ENCODE measurements at places on chromosomes 16 and 17.

DNA sequence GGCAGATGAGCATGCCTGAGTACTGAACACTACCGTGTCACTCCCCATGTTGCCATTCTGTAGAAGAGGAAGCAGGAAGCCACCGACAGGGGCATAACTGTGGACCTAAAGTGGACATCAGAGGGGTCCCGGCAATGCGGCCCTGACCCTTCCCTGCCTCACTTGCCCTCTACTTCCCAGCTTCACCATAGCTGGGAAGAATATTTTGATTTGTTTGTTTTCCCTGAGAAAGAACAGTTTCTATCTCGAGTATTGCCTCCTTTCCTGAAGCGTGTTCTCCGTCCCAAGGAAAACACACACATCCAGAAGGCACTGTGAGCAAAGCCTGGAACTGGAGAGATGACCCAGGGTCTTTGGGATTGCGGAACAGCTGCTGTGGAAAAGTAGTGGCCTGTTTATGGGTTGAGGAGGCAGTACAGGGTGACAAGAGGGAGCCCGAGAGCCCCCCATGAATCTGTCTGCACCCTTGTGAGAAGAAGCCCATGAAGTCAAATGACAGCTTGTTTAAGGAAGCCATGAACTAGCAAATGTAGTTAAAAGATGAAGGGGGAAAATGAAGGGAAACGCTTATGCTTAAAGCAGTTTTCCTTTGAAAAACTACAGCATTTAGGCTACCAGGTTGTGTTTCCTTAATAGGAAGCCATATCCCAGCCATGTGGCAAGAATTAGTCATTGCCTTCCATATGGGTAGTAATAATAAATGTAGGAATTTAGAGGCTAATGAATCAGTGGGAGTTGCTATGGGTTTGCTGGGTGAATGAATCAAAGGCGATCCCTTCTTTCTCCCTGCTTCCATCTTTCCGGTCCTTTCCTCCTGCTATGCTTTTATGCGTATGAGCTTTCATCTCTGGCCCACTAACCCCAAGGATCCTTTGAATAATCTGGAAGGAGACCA is 90.0 kb upstream of the TBX2 start:
- DNase-seq: peak; percentile 36

- DNase-seq: no peak
These were observed 77.3 kb downstream of the RPTOR start for GRCh38 chr17:80621997-80622357.

DNA sequence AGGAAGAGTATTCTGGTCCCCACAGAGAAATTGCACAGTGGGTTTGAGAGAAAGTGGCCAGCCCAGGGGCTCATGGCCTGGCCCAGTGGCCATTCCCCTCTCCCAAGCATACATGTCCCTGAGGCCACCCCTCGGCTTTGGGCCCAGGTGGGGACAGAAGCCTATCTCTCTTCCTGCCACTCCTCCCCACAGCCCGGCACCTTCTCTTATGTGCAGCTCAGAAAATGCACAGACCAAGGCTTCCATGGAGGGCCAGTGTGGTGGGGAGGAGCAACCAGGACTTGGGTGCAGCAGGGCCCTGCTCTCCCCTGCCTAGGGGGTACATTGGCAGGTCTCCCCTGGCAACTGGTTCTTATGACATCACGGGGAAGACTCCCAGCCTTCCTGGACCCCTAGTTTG is at the start of gene C16orf90:
Gene C16orf90 (minus strand): TSS at position 314 of the 400 bp plus-strand sequence. CDS start 68 bp downstream, at position 246.
- DNase-seq: no peak

- DNase-seq: peak; percentile 55
These were observed 2.8 kb upstream of the ALDH3A2 start for GRCh38 chr17:19645734-19646201.

DNA sequence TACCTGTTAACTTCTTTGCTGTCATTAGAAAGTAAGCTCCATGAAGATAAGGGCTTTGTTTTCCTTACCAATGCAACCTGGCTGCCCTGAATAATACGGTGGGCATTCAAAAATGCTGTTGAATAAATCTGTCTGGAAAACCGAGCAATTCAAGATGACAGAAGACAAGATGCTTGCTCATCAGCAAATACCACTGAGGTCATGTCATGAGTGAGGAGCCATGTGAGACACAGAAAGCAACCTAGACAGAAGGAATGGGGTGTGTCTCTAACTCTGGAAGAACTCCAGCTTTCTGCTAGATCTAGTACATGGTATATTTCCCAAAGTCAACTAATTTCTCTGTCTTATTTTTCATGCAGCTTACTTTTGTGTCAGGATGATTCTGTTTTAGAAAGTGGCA is 64.2 kb downstream of the STH start:
- DNase-seq: peak; percentile 80

DNA sequence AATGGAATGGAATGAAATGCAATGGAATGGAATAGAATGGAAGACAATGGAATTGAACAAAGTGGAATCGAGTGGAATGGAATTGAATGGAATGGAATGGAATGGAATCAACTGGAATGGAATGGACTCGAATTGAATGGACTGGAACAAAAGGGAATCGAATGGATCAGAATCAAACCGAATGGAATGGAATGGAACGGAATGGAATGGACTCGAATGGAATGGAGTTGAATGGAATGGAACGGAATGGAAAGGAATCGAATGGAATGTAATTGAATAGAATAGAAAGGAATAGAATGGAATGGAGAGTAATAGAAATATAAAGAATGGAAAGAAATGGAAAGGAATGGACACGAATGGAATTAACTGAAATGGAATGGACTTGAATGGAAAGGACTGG is 475.2 kb upstream of the WSB1 start:
- peak; percentile 12 for DNase-seq

DNA sequence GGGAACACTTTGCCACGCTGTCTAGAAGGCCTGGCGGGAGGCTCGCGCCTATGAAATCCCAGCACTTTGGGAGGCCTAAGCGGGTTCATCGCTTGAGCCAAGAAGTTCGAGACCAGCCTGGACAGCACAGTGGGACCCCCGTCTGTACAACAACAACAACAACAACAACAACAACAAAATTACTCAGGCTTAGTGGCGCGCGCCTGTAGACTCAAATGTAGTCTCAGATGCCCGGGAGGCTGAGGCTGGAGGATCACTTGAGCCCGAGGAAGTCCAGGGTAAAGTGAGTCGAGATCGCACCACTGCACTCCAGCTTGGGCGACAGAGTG is 297 bp upstream of the SLFN13 start:
- DNase-seq: no peak

GRCh38 chr16:22874394-22874793 is 60.4 kb downstream of the HS3ST2 start:
- DNase-seq: no peak

DNA sequence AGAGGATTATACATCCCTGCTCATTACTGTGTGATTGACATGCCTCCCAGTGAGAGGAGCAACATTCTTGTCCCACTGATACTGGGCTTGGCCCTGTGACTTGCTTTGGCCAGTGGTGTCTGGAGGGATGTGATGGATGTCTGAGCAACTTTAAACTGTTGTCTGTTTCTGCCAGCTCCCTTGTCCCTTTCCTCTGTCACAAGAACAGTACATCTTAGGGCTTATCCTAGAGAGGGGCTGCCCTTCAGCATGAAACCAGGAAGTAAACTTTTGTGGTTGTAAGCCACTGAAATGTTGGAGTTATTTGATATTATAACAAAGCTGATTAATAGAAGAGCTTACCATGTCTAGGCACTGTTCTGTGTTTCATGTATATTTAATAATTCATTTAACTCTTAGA is 82.9 kb upstream of the GPRC5B start:
- no peak for DNase-seq

- no peak for DNase-seq
These were observed 405.5 kb upstream of the PSMD7 start for GRCh38 chr16:73891129-73891542.

GRCh38 chr16:67304020-67304419 is 22.5 kb downstream of the KCTD19 start:
- DNase-seq: no peak

DNA sequence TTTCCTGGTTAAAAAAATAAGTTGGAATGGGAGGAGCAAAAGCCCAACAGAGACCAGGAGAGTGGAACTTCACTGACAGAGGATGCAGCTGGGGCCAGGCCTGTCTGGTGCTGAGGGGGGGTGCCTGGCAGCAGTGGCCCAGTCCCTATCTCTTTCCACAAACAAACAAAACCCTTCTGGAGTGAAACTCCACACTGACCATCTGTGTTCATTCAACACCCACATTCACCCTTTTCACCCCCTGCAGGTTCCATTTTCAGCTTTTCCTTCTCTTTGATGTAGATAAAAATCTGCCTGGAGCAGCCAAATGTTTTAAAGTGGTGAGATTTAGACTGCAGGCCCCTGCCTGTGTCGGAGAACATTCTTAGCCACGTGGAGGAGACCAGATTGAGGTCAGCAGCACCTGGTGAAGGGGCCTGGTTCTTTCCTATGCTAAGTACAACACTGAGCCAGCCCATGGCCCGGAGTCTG is 161.4 kb upstream of the CDH11 start:
- DNase-seq: no peak

DNA sequence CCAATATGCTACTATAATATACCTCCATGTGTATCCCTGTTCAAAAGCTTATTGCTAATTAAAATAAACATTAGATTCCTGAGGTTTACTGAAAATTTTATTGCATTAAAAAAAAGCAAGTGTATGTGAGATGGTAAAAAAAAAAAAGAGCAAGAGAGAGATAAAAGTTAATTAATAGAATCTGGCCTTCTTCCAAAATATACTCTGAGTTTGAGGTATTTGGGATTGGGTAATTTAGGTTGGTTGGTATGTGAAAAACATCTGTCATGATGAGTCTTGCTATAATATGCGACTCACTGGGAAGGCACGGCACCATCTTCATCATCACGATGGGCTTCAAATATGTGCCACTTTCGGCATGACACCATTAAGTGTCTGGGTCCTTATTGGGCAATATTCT is 711.1 kb upstream of the SOX9 start:
- DNase-seq: peak; percentile 85

GRCh38 chr17:50557630-50558029 is 2.9 kb upstream of the CACNA1G start:
- DNase-seq: no peak

GRCh38 chr16:66382171-66382965 is 15.9 kb downstream of the CDH5 start:
- peak; percentile 60 for DNase-seq

DNA sequence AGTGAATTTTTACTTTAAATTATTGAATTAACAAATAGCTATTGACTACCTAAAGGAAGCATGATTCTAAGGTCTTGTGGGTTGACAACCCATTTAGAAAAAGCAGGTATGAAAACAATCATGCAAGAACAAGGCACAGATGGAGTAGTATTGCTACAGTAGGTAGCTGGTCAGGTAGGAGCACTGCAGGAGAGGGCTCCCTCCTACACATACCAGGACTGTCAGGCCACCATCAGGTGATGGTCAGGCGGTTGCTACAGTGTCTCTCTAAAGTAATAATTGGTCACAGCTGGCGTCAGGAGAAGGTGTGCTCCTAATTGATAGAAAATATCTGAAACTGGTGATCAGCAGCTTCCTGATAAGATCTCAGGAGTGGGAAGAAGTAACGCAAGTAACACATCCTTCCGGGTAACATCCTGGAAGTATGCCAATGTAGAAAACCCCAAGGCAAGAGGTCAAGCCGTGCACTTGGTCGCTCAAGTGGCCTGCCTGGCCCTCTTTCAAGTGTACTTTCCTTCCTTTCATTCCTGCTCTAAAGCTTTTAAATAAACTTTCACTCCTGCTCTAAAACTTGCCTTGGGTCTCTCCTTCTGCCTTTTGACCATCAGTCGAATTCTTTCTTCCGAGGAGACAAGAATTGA is 486.5 kb downstream of the TMEM114 start:
- DNase-seq: no peak

DNA sequence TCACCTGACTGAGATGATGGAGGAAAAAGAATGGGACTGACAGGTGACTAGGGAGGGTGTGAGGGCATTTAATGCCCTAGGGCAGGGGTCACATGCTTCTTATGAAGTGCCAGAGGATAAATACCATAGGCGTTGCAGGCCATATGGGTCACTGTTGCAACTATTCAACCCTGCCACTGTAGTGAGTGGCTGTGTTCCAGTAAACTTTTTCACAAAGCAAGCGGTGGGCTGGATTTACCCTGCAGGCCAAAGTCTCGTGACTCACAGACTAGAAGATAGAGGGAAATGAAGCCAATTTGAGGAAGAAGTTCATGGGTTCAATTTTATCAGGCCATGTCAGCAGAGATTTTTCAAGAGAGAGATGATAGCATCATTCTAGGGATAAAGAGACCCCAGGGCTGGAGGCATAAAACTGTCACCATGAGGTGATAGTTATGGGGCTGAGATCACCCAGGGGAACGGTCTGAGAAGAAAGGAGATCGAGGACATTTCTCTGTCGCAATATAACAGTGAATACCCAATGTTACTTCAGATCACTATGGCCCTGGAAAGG is 8.6 kb downstream of the ARHGAP17 start:
- peak; percentile 68 for DNase-seq

GRCh38 chr16:74749291-74750055 is 25.1 kb downstream of the FA2H start:
- no peak for DNase-seq

GRCh38 chr17:12358477-12358876 is 307.2 kb upstream of the MYOCD start:
- DNase-seq: no peak

- DNase-seq: no peak
These were observed 23.3 kb upstream of the CCR7 start for GRCh38 chr17:40588552-40588951.

Data from MCF 10A (cell line).